Neural progenitor cell (in vitro differentiated cells): ENCODE measurements at places on chromosomes 6 and 20.
A peak's percentile ranks its signal among the peaks of the same experiment; 100 is the strongest.

DNA sequence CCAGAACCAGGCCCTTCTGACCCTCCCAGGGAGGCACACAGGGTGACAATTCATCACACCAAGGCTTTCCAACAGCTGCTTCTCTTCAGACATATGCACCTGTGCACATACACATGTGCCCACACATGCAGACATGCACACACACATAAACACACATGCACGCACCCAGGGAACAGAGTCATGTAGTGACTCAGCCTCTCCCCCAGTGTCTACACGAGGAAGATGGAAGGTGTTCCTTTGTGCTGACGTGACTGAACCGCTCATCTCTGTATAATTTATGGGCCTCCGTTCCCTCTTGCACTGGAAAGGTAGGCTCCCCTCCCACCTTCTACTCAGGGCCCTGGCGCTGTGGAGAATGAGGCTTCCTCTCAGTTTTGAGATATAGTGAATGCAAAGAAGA lies 23.8 kb upstream of the PLEKHG1 start:
- no peak for DNase-seq

DNA sequence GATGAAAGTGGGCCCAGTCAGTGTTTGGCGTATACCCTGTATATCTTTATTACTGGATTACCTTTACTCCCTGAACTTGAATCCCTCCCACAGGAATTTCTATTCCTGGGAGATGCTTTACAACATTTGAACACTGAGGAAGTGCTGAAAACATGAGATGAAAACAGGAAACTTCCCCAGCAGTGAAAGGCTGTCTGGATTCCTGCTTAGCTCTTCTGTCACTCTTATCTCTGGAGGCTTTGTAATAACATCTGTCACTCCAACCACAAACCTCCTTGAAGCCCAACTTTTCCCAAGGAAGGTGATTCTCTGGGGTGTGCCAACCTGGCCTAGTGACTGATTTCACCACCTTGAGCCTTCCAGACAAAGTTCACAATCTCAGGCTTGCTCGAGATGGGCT lies 264.5 kb upstream of the BMP2 start:
- no peak for DNase-seq

- no peak for DNase-seq
These were observed 22.1 kb upstream of the ARHGAP18 start for GRCh38 chr6:129732034-129732433.

- no peak for DNase-seq
These were observed 88.0 kb upstream of the TULP1 start for GRCh38 chr6:35600659-35601125.

DNA sequence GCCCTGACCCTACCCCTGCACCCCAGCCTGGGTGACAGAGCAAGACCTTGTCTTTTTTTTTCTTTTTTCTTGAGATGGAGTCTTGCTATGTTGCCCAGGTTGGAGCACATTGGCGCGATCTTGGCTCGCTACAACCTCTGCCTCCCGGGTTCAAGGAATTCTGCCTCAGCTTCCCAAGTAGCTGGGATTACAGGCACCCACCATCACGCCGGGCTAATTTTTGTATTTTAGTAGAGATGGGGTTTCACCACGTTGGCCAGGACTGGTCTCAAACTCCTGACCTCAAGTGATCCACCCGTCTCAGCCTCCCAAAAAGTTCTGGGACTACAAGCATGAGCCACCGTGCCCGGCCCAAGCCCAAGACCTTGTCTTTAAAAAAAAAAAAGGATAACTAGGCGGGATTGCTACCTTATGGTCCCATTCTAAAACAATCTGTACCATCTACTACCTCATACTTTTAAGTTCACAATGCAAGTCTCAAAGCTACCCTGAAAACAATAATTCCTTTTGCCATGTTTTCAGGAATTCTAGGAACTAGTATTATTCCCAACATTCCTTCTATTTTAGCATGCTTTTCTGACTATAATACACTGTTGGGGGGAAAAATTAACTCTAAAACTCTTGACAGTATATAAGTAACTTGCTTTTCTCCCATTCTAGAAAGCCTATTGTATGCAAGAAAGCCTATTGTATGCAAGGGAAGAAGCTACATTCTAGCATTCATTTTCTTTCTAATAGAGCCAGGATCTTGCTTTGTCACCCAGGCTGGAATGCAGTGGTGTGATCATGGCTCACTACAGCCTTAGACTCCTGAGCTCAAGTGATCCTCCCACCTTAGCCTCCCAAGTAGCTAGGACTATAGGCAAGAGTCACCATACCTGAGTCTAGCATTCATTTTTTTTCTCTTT lies 6.6 kb downstream of the TUBB start:
- no peak for DNase-seq

DNA sequence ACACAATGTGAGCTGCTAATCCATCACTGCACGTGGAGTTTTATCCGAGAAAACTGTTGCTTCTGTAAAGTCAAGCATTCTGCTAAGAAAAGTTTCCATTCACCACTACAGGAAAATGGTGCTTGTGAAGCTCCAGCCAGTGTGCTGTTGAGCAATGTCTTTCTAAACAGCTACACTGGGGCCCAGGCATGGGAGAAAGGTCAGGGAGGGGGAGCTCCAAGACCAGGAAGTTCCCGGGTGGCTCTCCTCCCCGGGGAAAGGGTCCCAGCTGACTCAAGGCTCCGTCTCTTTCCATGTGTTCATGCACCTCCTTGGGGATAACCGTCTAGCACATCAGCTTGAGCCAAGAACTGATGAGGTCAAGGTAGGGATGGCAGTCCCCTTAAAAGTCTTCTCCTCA lies 20.5 kb downstream of the RPP40 start:
- no peak for DNase-seq

GRCh38 chr6:122717350-122717749 lies 62.2 kb upstream of the FABP7 start:
- peak; percentile 81 for DNase-seq

DNA sequence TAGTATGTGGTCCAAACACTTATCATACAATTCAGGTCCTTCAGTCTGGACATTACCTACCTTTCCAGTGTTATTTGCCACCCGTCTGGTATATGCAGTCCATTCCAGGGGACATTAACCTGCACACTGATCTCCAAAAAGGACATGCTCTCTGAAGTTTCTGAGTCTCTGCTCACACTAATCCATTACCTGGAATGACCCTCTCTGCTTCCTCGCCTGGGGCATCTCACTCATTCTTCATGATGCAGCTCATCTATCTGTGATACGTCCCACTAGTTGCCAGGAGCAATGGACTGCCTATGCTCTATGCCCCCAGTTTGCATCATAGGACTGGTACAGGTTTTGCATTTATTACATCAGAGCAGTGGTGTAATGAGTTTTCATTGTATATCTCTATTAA lies 5.9 kb upstream of the TUBB2B start:
- no peak for DNase-seq

GRCh38 chr6:6771224-6771945 lies 182.9 kb downstream of the LY86 start:
- no peak for DNase-seq

DNA sequence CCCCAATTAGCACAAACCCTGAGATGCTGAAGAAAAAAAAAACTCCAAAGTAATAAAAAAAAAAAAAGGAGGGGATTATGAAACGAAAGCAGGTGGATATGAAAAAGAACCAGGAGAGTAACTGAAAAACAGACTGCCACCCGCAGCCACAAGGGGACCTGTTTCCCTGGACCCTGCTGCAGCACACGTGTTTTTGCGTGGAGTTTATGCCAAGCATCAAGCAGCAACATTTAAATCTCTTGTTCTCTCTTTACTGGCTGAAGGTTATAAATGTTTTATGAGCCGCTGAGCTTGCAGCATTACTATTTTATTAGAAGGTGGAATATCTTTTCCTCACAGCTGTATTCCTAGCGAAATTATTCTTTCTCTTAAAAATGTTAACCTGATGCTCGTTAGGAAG lies 131.6 kb upstream of the OLIG3 start:
- no peak for DNase-seq

DNA sequence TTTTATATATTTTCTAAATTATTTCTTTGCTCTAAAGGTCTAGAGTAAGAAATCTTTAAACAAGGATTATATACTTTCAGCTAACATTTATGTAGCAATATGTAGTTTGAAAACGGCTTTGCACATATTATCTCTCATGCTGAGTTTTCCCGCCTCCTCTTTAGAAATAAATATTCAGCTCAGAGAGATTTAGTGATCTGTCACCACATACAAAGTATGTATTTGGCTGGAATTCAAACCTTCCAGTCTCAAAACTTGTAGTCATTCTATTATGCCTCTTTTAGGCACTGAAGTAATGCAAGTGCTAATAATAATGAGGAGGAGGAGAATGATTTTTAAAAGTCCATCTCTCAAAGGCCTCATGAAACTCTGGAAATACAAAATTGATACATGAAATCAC lies 525.0 kb downstream of the GRIK2 start:
- DNase-seq = no peak

DNA sequence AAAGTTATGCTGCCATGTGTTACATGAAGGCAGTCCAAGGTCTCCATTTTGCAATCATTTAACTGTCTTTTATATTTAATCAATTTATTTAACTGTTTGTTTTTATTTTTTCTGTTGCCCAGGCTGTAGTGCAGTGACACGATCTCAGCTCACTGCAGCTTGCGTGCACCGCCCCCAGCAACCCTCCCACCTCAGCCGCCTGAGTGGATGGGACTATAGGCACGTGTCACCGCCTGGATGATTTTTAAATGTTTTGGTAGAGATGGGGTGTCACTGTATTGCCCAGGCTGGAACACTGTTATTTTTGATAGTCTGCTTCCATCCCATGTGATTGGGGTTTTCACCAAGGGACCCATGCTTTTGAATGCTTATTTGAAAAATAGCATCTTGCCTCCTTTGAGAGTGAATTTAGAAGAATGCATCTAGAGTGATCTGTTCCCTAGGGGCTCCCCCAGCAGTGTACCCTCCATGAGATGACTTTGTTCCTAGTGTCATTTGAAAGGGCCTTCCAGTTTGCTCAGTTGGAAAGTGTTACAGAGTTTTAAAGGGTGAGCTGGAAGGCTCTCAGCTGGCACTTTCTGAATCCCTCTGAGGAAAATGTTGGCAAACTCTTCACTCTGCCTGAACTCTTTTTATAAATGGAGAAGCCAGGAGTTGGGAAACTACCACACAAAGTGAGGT lies 143.4 kb downstream of the JARID2 start:
- DNase-seq = no peak

DNA sequence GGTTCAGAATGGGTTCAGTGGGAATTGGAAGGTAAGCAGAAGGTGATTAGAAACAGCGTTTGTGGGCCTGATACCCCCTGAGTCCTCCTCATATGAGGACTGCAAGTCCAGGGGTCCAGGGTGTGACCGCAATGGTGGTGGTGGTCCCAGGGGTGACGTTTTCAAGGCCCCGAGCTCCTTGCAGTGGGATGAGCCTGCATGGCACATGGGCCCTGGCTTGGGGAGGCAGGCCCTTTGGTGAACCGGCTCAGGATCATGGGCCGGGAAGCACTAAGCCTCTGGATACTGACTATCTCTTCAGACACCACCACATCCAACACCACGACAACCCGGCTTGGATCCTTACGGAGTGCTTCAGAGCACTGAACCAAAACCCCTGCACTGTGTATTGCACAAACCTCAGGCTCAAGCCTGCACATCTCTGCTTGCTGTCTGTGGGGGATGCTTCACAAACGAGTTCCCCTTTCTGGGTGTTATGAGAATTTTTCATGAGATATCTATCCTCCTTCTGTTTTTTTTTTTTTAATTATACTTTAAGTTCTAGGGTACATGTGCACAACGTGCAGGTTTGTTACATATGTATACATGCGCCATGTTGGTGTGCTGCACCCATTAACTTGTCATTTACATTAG lies 67.9 kb downstream of the STK35 start:
- DNase-seq = no peak

DNA sequence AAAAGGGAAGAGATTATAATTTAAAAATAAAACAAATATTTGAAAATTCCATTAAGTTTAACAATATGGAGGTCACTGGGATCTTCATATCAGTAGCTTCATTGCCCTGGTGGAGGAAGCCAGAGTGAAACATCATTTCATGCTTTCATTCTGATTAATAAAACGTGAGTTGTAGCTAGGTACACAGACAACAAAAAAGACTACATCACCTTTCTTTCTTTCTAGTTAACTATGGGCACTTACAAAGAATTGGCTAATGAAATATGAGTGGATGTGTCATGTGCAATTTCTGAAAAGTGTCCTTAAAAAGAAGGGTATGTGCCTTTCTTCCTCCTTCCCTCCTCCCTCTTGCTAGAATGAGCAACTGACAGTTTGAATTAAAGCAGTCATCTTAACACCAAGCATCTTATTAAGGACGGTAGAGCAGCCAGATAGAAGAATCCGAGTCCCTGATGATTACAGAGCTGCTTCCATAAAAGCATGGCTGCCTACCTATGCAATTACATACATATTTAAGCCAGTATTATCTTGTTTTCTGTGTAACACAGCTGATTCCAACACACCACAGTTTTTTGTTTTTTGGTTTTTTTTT lies 3.4 kb downstream of the SERAC1 start:
- no peak for DNase-seq

DNA sequence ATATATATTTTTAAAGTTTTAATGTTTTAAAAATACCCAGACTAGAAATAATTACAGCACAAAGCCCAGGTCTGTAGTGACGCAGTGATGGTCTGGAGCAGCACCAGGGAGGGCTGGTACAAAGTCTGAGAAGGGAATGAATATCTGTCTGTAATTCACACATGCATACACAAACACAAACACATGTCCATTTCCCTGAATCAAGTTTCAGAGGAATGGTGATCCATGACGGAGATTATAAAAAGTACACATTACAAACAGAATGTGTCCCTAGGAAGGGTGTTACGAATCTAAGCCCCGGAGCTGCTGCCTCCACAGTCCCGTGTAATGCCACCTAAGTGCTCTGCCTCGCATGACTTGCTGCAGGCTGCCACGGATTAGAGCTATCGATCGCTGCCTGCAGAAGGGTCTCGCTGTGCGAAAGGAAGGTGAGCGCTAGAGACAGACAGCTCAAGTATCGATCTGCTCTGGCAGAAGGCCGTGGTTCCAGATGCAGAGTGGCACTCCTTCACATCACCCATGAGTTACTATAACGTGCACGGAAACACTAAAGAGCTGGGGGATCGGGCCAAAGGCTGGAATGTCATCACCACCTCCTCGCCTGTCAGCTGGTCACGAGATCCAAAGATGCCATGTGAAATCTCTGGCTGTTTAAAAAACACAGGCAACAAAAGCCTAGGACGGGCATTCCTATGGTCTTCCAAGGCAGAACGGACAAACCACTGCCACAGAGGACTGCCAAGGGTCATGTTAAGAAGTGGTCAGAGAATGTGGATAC lies 87.1 kb downstream of the INSM1 start:
- DNase-seq = no peak

GRCh38 chr6:22473991-22474682 lies 95.2 kb upstream of the HDGFL1 start:
- DNase-seq = no peak

GRCh38 chr6:106448000-106448426 lies 87.5 kb downstream of the CRYBG1 start:
- DNase-seq = no peak
